ENCODE measurements at places on chromosomes 11 and 22.

GRCh38 chr11:27309046-27309445 is 54.0 kb downstream of the CCDC34 start:
- no peak for DNase-seq

- no peak for DNase-seq
These were observed 15.9 kb upstream of the TTLL12 start for GRCh38 chr22:43202756-43203410.

- DNase-seq = no peak
These were observed 5.9 kb upstream of the PICK1 start for GRCh38 chr22:38051261-38051660.

DNA sequence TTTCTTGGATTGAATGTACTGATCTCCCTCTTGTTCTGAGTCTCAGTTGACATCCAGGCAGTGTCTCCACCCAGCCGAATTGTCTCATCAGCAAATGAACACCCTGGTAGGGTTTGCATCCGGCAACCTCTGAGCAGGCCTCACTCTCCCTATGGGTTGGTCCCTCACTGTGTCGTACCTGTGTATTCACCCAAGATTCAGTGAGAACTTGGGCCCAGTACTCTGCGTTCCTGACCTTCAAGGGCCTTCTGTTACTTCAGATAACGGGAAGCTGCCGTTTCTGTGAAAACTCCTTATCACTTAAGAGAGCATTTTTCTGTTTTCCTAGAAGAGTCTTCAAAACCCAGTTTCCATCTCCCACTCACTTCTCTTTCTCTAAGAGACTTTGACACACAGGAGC is 915.6 kb downstream of the TBC1D22A start:
- no peak for DNase-seq

GRCh38 chr11:95884802-95885201 is 39.1 kb downstream of the MTMR2 start:
- no peak for DNase-seq

DNA sequence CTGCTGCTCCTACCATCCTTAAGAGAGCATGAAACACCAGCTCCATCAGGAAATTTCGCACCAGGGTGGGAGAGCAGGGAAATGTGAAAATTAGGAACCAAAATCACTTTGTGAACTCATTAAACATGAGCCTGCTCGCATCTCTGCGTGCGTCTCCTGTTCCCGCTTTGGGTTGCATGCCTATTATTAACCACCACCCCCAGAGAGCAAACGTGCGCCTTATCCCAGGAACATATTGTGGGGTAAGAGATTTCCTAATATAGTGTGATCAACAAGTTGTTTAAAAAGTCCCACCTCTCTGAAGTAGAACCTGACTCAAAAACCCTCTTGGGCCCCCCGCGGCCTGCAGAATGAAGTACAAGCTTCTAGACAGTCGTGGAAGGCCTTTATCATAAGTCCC is 115.0 kb downstream of the TENM4 start:
- no peak for DNase-seq

- DNase-seq = peak; percentile 23
These were observed 463 bp upstream of the PTPMT1 start for GRCh38 chr11:47564933-47565339.
